ENCODE measurements at places on chromosomes 7 and 10.

- DNase-seq = no peak
These were observed 2.0 kb downstream of the PPP1R17 start for GRCh38 chr7:31688996-31689395.

DNA sequence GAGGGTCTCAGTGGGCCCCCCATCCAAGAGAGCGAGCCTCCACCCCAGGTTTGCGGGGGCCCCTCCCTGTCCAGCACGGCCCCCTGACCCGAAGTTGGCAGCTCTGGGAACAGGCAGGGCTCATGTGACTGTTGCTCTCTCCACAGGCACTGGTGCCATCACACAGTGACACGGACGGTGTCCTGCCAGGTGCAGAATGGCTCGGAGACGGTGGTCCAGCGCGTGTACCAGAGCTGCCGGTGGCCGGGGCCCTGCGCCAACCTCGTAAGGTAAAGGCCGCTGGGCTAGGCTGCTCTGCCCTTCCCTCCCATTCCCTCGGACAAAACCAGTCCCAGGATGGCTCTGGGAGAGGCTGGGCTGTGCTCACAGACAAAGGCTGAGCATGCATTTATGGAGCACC lies 57.2 kb downstream of the COL26A1 start:
- DNase-seq = no peak

- no peak for DNase-seq
These were observed 818.6 kb downstream of the TNS3 start for GRCh38 chr7:46763344-46763743.

- no peak for DNase-seq
These were observed 120.6 kb downstream of the LRRC4 start for GRCh38 chr7:127910670-127911069.

DNA sequence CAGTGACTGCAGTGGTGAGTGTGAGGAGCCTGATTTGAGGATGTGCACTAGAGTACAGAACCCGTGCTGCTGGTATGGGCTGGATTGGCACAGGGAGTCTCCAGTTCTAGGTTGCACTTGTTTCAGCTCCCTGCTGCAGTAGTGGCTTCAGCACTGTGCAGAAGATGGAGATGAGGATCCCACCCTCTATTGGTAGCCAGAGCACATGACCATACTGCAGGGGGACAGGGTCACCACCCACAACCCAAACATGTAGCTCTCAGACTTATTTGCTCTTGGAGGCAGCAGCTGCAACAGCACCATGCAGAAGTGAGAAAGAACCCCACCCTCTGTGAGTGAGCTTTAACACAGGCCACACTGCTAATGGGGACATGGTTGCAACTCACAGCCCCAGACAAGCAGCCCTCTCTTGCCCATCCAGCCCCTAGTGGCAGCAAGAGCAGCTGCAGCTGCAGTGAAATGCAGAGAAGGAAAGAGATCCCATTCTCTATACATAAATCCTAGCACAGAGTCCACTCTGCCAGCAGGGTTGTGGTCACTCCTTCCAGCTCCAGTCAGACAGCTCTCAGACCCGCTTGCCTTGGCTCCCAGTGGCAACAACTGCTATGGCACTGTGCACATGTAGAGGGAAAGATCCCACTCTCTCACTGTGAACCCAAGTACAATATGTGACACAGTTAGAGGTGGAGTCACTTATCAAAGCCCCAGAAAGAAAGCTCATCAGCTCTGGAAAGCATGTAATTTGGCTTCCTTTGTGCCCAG lies 51.4 kb upstream of the SCIN start:
- DNase-seq = peak; percentile 1

- DNase-seq = peak; percentile 16
These were observed 110.7 kb downstream of the ZNF467 start for GRCh38 chr7:149662591-149663095.

DNA sequence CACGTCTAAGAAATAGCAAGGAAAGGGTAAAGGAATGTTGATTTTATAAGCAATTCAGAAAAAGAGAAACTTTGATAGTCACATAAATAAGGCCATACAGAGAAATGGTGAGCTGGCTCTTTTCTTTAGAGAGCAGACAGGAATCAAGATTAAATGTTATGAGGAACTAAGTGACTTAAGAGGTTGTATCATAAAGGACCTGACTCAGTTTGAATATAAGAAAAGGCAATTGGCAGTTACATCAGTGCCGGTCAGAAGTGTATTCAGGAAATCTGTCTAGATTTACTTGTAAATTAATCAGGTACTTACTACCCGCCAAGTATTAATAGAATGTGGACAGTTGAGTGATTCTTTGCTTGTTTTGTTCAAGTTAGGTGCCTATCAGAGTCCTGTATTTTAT lies 2.1 kb downstream of the MRPL32 start:
- no peak for DNase-seq

- no peak for DNase-seq
These were observed 644 bp downstream of the PPP1R35 start for GRCh38 chr7:100435401-100436304.

DNA sequence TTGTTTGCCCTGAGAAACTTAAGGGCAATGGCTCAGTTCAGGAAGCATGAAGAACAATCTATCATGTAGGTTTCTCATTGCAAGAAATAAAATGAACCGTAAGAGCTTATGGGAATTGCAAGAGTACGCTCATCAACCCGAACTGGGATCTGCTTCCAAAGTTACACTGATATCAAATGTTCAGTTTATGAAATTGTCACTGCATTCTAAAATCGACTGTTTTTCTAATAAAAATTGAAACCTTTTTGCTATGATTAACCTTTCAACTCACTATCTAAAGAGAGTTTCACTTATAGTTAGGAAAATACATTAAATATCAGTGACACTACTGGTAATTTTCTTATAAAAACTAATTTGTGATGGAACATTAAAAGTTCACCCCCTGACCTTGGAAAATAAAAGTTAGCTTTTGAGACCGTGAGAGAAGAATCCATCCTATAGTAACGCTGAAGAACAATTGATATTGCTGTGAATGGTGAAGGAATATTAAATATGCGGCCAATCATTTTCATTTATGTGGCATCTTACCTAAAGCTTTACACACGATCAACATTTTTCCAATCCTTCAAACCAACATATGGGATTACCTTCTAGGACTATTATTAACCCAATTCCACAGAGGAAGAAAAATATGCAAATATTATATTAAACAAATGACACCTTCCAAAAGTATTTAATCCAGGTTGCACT lies 2.2 kb downstream of the MEOX2 start:
- DNase-seq = no peak

GRCh38 chr7:91550931-91551330 lies 286.7 kb downstream of the FZD1 start:
- no peak for DNase-seq

DNA sequence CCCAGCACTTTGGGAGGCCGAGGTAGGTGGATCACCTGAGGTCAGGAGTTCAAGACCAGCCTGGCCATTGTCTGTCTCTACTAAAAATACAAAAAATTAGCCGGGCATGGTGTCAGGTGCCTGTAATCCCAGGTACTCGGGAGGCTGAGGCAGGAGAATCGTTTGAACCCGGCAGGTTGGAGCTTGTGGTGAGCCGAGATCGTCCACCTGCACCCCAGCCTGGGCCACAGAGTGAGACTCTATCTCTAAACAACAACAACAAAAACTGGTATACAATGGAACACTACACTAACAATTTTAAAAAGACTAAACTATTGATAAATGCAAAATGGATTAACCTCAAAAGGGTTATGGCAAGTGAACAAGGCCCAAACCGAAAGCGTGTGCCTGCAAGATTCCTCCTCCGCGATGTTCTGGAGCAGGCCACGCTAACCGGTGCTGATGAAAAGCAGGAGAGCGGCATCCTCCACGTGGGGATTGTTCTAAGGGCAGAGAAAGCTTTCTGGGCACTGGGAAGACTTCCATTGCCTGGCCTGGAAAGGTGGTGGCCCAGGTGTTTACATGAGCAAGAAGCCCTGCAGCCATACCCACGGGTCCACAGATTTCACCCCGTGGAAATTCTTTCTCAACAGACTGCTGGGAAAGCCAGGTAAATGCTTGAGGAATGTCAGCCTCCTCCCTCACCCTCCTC lies 53.8 kb downstream of the PDGFA start:
- DNase-seq = no peak

GRCh38 chr10:50937230-50937907 lies 51.9 kb upstream of the A1CF start:
- peak; percentile 15 for DNase-seq

DNA sequence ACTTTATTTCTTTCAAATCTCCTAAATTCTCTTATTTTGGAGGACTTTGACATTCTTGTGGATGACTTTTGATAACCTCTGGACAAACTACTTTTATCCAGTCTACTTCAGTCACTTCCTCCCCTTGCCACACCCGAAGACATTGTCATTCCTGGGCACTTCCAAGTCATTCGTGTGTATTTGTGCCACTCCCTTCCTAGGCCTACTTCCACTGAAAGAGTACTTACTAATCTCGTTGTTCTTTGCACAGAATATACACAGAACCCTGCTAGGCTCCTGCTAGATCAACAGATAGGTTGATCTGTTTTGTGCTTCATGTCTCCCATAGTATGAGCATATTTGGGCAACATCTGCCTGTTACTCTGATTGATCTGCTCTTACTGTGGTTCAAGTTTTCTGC lies 355.4 kb downstream of the HGF start:
- DNase-seq = no peak

GRCh38 chr7:128358233-128358632 lies 3.3 kb downstream of the PRRT4 start:
- DNase-seq = no peak

DNA sequence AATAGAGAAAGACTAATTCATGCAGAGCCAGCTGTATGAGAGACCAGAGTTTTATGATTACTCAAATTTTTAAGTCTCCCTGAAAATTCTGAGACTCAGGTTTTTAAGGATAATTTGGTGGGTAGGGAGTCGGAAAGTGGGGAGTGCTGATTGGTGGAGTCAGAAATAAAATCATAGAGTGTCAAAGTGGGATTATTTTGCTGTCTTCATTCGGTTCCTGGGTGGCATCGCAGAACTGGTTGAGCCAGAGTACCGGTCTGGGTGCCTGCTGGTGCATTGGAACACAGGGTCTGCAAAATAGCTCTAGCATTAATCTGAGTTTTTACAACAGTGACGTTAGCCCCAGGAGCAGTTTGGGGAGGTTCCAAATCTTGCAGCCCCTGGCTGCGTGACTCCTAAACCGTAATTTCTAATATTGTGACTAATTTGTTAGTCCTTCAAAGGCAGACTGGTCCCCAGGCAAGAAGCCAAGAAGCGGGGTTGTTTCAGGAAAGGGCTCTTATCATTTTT lies 32.4 kb downstream of the GPRIN2 start:
- DNase-seq = peak; percentile 59

GRCh38 chr7:83921271-83921940 lies 272.5 kb upstream of the SEMA3E start:
- no peak for DNase-seq

DNA sequence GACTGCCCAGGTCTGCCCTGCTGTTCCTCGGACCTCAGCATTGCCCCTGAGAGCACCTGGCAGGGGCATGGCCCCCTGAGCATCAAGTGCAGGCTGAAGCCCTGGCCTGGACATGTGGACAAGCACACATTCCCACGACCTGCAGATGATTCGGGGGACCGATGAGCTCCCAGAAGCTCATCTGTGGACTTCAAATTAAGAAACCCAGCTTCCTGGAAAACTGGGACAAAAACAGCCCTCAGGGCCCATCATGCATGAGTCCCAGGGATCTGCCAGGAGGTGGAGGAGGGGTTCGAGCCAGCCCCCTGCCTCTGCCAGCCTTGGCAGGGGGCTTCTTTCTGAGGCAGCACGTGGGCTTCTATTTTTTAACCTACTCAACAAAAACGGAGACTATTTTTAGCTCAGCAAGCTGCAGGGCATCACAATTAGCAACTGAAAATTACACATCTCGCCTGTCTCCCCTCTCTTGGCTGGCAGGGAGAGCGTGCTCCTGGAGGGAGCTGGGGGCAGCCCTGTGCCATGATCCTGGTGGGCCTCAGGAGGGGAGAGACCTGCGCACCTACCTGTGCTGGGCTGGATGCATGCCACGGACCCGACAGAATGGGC lies 51.8 kb downstream of the RASGEF1A start:
- DNase-seq = no peak

DNA sequence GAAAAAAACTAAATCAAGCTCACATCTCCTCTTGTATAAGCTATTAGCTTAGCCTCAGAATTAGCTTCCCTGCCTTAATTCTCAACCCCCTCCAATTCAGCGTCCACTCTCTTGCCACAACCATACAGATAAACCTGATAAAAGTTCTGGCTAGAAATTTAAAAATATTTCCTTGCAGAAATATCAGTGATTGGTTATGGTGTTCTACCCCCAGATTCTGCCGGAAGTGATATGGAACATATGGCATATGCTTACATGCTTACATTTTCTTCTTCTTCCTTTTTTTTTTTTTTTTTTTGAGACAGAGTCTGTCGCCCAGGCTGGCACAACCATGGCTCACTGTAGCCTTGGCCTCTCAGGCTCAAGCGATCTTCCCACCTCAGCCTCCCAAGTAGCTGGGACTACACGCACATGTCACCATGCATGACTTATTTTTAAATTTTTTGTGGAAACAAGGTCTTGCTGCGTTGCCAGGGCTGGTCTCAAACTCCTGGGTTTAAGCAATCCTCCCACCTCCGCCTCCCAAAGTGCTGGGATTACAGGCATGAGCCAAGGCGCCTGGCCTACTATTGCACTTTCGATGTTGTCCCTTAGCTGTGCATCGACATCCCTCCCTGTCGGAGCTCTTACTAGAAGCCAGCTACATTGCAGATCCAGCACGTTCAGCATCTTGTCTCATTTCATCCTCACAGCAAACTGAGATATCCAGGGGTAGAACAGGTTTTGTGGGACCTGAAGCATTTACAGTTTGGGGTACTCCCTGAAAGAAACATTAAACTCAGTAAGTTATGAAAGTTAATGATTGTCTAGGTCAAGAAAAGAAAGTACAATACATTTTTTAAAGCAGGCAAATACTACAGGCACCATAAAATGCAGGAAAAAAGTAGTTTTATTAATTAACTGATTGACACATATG lies 205.6 kb upstream of the TCF7L2 start:
- no peak for DNase-seq

DNA sequence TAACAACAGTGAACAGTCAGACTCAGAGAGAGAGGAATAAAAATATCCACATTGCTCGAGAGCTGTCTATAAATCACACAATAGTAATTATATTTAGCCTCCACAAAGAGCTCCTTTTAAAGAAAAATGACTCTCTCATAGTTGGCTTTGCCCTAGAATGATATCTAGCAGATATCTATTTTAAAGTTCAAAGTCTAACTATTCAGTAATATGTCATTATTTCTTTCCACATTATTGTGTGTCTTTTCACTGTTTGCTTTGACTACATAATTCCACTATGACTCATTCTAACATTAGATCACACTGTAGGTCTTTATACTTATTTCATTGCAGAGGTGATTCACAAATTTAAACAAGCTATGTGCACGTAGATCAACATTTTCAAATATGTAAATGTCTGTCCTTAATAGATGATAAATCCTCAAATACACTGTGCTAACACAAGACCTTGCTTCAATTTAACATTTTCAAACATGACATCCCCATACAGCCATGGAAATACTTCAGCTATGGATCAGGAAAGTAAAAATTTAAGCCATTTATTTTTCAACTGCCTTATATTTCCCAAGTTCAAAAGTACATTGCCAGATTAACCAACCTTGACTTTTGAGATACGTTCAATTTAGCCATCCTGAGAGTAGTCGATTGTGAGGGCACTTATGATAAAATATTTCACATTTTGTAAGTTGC lies 99.9 kb upstream of the AKR1E2 start:
- DNase-seq = peak; percentile 15
